Activated naive CD8-positive, alpha-beta T cell treated with anti-CD3 and anti-CD28 coated beads for 36 hours (primary cell): ENCODE measurements at places on chromosomes 5 and 9. TPM values are rescaled to one million over a fixed set of nuclear protein-coding genes. Genes with fewer than 3 reads are reported as not detected.

DNA sequence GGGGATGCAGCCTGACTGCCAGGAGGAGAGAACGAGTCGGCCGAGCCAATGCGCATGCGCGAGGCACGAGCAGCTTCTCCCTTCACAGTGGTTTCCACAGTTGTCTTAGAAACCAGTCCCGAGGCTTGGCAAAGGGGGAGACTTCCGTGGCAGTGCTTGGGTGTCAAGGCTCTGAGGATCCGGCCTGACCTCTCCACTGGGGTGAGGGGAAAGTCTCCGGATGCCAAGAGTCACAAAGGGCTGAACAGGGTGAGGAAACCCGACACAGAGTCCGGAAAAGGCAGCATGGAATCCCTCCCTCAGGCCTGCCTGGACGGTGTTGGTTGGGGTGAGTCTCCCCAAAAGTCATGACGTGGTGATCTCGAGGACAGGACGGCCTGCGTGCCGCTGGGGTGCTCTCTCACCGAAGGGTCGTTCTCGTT is 475.5 kb downstream of the SPATA31A7 start:
- no peak overlapping the region for H3K27ac ChIP-seq
- no peak for DNase-seq
- no peak overlapping the region for H3K4me3 ChIP-seq
- H3K36me3 ChIP-seq = no peaks in the 10 kb centered on the region

DNA sequence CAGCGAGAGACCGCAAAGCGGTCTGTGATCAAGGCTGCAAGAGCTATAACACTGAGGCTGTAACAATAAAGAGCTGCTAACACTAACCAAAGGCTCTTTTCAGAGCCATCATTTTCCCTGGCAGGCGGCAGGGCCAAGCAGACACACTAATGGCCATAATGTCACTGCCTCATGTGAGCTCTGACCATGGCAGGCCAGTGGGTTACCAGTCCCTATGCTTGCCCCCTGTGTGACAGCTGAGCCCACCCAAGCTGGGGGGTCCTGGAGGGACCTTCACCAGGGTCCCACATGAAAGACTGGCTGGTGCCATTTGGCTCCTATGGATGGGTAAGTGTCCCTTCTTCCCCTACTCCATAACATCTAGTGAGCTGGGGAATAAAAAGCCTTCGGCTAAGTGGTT is 29.6 kb upstream of the TESK1 start:
- H3K27ac ChIP-seq = no peak overlapping the region
- H3K36me3 ChIP-seq = peaks cover 18% of the 10 kb centered on the region
- DNase-seq = no peak
- H3K4me1 ChIP-seq = peaks cover 26% of the 10 kb centered on the region
- H3K4me3 ChIP-seq = no peak overlapping the region
- H3K27me3 ChIP-seq = no peaks in the 10 kb centered on the region

Gene MYOT
- total RNA-seq = not detected

GRCh38 chr9:128056887-128057723 is 10.0 kb downstream of the NAIF1 start:
- H3K27ac ChIP-seq = no peak overlapping the region
- H3K4me1 ChIP-seq = peaks cover 14% of the 10 kb centered on the region
- no peak overlapping the region for H3K4me3 ChIP-seq
- DNase-seq = no peak
- H3K36me3 ChIP-seq = peaks cover 3% of the 10 kb centered on the region

- no peaks in the 10 kb centered on the region for H3K27me3 ChIP-seq
- no peak for DNase-seq
- no peak overlapping the region for H3K27ac ChIP-seq
- no peak overlapping the region for H3K4me3 ChIP-seq
- peaks cover 37% of the 10 kb centered on the region for H3K36me3 ChIP-seq
Measured at GRCh38 chr5:171857489-171857876, 71.9 kb downstream of the SMIM23 start.

Gene FASTKD3
- total RNA-seq = 23.6 TPM

GRCh38 chr5:5979761-5980537 is 398.4 kb downstream of the MED10 start:
- no peaks in the 10 kb centered on the region for H3K4me1 ChIP-seq
- H3K36me3 ChIP-seq = no peaks in the 10 kb centered on the region
- DNase-seq = no peak
- no peaks in the 10 kb centered on the region for H3K27me3 ChIP-seq

- DNase-seq = no peak
- no peak overlapping the region for H3K27ac ChIP-seq
- no peaks in the 10 kb centered on the region for H3K4me1 ChIP-seq
- no peaks in the 10 kb centered on the region for H3K36me3 ChIP-seq
Measured at GRCh38 chr5:19388391-19388790, 599.6 kb downstream of the CDH18 start.

Gene HMMR
- 88.6 TPM for total RNA-seq

Gene FSD1L
- total RNA-seq = 2.1 TPM

Gene PTGES
- total RNA-seq = 0.21 TPM
